Motor neuron (in vitro differentiated cells): ENCODE measurements at places on chromosomes 7 and 10. TPM values are rescaled to one million over a fixed set of nuclear protein-coding genes. Genes with fewer than 3 reads are reported as not detected.

CCDC172 gene
- 0.19 TPM in 1 of 2 replicates, not detected in the other for total RNA-seq

DNA sequence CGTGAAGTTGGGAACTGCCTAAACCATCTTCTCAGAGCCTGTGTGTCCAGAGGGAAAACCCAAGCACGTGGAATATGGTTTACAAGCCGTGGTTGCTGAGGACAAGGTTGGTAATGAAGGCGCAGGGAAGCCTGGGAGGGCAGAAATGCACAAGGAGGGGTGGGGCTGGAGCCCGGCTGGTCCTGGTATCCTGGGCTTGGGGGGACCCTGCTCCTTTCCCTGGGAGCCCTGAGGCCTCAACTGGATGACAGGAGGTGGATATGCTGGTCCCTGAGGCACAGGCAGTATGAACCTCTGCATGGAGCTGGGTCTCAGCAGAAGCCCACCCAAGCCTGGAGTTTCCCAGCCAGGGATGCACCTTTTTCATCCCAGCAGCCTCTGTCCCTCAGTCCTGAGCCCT, 80.3 kb upstream of the RET start:
- no peak for ATAC-seq

MGMT gene
- 14.6 and 16.3 TPM in 2 replicates for total RNA-seq

DNA sequence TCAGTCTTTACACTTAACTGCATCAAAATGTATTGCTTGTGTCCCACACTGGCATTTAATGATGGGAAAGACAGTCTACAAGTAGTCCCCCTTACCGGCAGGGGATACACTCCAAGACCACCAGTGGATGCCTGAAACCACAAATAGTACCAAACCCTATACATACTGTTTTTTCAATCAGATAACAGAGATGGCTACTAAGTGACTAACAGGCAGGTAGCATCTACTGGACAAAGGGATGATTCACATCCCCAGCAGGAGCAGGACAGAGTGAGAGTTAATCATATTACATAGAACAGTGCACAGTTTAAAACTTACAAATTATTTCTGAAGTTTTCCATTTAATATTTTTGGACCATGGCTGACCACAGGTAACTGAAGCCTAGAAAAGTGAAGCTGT, 13.2 kb downstream of the TMEM243 start:
- no peak for ATAC-seq

DNA sequence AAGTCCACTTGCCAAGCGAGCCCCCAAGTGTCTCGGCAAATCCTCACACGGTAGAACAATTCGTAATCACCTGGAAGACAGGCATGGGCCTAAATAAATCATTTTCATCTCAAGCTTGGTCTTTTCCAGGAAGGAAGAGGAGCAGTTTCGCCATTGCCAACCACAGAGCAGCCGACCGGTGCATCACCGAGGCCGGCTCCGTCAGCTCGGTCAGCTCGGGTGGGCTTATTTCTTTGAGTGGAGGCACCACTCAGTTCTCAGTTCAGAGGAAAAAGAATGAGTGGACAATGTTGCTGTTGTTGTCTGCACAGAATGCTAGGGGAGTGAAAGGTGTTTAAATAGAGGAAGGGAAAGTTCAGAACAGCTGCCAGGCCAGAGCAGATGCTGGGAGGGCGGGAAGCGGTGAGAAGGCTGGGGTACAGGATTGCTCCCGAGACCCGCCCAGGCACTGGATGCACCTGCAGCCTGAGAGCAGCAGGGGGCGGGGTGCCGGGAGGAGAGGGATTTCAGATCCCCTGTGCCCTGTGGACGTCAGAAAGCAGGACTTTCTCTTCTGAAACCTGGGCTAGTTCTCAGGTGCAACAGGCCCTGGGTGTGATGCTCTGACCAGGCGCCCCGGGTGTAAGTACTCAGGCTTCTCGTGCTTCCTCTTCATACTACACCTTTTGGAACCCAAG, 17.7 kb upstream of the IGFBP3 start:
- no peak for ATAC-seq

DNA sequence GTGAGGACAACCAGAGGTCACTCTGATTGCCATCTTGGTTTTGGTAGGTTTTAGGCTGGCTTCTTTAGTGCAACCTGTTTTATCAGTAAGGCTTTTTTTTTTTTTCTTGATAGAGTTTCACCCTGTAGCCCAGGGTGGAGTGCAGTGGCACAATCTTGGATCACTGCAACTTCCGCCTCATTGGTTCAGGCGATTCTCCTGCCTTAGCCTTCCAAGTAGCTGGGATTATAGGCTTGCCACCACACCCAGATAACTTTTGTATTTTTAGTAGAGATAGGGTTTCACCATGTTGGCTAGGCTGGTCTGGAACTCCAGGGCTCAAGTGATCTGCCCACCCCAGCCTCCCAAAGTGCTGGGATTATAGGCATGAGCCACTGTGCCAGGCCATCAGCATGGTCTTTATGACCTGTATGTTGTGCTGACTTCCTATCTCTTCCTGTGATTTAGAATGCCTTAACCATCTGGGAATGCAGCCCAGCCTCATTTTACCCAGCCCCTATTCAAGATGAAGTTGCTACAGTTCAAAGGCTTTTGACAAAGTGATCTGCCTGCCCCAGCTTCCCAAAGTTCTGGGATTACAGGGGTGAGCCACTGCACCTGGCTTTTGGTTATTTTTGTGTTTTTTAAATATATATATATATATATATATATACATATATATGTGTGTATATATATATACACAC, 7.0 kb upstream of the ZNF425 start:
- no peak for ATAC-seq

PTN gene
- 12.3 and 13.1 TPM in 2 replicates for total RNA-seq
